AG10803 (cell line): ENCODE measurements at places on chromosomes 1 and 21.

- DNase-seq, result no peak
Measured at GRCh38 chr1:214051786-214052185, 64.0 kb downstream of the PROX1 start.

- no peak for DNase-seq
Measured at GRCh38 chr1:30881319-30882181, 27.0 kb downstream of the SDC3 start.

GRCh38 chr1:117825414-117825813 lies 104.0 kb downstream of the GDAP2 start:
- peak; percentile 69 for DNase-seq

DNA sequence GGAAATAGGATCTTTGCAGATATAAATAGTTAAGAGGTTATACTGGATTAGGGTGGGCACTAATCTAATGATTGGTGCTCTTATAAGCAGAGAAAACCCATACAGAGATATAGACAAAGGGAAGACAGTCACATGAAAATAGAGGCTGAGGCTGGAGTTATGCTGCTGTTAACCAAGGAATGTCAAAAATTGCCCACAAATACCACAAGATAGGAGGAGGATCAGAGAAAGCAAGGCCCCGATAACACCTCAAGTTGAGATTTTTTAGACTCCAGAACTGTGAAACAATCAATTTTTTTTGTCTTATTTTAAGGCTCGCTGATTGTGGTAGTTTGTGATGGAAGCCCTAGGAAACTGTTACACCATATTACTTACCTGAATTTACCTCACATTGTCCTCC lies 513.2 kb downstream of the COL11A1 start:
- DNase-seq, result no peak

- no peak for DNase-seq
Measured at GRCh38 chr1:1687846-1688245, 4.7 kb downstream of the SLC35E2B start.

DNA sequence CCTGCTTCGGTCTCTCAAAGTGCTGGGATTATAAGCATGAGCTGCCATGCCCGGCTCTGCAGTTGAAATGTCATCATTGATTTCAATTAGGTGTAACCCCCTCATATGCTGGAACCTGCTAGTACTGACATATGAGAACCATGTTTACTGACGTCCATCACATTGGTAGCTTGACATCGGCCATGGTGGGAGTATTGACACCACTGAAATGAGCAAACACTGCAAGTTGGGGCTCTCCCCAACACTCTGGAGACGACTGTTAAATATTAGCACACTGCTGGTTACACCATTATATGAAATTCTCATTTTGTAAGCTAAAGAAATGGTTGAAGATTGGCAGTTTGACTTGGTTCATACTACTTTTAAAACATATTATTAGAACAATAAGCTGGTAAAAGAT lies 63.7 kb downstream of the CNST start:
- DNase-seq, result no peak

DNA sequence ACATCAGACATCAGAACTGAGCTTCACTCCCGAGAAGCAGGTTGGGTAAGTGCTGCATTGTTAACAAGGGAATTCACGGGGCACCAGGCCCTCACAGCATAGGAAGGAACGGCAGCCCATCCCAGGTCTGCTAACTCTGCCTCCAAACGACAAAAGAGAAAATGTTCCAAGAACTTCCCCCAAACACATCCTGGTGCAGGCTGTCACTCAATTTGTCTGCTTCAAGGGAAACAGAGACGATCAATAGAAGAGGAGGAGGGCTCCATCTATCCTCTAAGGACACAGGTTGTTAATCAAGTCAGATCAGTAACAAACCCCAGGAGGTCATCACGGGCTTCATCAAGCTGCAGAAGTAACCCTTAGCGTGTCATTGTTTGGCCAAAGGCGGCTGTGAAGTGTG lies 3.5 kb upstream of the TSPEAR start:
- no peak for DNase-seq

GRCh38 chr1:217109928-217110327 lies 386.7 kb upstream of the ESRRG start:
- DNase-seq, result no peak

- no peak for DNase-seq
Measured at GRCh38 chr21:41903559-41904351, 24.6 kb upstream of the PRDM15 start.

GRCh38 chr1:22689505-22689904 lies 21.1 kb upstream of the EPHB2 start:
- peak; percentile 89 for DNase-seq

- no peak for DNase-seq
Measured at GRCh38 chr1:241422470-241422869, 65.5 kb upstream of the RGS7 start.

- DNase-seq, result peak; percentile 40
Measured at GRCh38 chr1:89962024-89962741, 32.7 kb upstream of the ZNF326 start.

- peak; percentile 58 for DNase-seq
Measured at GRCh38 chr1:248618878-248619277, 16.0 kb downstream of the OR2T11 start.

- DNase-seq, result peak; percentile 69
Measured at GRCh38 chr1:12649971-12650421, 6.1 kb downstream of the AADACL4 start.

DNA sequence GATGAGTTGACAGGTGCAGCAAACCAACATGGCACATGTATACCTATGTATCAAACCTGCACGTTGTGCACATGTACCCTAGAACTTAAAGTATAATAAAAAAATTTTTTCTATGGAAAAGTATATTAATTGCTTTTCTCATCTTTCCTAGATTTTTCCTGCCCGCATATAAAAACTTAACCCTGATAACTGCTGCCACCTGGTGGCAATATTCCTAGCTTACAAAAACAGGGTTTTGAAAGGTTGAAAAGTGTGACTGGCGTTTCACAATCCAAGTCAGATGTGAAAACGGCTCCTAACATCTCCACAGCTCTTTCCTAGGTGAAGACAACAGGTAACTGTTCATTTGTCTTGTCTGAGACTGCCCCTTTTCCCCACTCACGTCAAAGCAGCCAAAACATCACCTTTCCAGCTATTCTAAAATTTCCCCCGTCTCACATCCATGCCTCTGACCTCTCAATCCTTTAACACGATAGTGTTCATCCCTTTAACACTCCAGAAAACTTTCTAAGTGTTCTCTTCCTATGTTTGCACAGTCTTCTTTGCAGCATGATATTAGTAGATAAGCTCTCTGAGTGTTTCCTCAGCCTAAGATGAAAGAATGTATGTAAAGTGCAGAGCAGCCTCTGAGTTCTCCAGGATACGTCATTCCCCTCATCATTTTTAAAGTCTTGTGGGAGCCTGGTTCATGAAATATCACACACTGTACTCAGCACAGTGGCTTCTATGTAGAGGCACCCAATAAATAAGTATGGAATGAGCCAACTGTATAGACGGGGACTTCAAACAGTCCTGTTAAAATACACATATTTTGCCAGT lies 27.5 kb downstream of the OVGP1 start:
- DNase-seq, result peak; percentile 46

- DNase-seq, result no peak
Measured at GRCh38 chr1:183443011-183443410, 24.8 kb upstream of the NMNAT2 start.

DNA sequence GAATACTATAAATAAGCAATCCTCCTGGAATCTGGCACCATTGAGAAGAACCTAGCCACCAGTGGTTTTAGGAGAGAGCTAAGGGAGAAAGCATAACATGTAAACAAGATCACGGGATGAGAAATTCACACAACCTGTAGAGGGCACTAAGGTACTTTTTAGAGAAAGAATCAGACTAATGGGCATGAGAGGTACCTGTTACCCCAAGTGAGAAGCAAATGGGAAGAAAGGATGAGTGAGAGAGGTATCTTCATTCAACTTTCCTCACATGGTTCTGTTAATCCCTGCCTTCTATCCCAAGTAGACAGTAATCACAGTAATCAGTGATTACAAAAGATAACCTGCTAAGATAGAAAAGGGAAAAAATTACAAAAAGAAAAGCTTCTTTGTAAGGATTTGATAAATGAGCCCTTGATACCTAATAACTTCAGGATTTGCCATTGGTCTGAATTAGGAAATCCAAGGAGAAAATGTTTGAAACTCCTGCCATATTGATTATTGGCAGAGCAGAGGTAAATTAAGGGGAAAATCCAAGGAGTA lies 251.1 kb upstream of the ADGRL2 start:
- peak; percentile 50 for DNase-seq

DNA sequence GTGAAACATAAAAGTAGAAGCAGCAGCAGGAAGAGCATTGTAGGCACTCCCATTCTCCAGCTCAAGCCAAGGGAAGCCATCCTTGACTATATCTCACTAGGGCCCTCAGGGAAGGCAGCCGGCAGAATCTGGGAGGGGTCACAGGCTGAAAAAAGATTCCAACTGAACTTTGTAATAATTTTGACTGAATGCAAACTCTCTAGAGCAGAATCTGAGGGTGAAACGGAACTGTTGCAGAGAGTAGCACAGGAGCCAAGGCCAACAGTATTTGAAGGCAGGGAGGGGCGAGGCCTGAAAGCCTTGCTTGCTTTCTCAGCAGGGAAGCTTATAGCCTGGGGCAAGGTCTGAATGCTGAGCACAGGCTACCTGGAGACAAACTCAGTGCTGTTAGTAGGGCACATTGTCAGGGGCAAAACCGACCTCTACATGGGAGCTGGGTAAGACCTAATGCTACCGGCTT lies 180.6 kb downstream of the COL24A1 start:
- no peak for DNase-seq

- peak; percentile 54 for DNase-seq
Measured at GRCh38 chr1:178613271-178613945, 100.5 kb downstream of the TEX35 start.

DNA sequence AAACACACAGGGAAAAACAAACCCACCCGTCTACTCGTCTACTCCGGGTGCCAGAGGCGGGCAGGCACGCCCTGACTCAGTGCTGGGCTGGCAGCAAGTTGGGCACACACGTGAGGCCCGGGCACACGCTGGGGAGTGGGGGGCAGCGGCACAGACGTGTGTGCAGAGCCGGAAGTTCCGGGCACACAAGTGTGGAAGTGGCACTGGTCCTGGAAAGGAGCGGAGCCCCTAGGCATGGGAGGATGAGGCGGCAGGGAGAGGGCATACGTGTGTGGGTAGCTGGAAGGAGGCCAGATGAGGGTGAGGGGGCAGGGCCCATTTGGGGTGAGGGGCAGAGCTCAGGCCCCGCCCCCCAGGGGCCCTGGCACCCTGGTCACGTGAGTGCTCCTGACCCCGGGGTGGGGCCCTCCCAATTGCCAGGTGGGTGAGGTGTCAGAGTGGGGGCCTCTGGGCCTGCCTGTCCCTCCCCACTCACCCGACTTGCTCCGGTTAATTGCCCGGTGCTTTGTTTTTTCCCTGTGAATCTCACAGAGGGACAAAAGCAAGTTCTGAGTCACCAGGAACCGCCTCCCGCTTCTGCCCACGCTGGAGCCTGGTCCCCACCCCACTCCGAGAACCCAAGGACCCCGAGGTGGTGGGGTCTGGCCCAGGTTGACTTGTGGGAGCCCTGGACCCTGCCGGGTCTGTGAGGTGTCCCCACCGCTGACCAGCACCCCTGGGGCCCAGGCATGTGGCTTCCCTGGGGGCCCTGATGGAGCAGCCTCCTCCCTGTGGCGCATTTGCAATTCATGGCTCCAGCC lies 104.8 kb upstream of the CASZ1 start:
- DNase-seq, result no peak
